ENCODE measurements at places on chromosomes 7 and 10.
A peak's percentile ranks its signal among the peaks of the same experiment; 100 is the strongest.

DNA sequence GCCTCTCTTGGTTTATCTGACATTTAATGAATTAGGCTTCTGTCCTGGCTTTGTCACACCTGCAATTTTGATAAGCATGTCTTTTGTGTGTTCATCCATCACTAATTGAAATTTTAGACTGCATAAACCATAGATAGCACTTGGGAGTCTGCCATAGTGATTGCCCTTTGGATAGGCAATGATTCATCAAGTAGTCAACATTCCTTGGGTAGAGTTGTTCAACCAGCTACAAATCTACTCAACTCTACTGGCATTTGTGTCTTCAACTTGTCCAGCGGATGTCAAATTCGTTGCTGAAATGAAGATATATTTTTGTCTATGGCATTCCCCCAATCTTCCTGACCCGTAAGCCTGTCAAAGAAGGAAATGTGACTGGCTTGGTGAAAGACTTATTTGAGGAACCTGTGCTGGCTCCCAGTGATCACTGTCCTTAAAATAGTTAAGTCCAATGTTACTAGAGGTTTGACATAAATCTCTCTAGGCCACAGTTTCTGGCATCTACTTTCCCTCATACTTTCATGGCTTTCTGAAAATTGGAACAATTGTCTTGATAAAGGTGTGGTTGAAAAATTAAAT, 33.7 kb upstream of the CREB5 start:
- H3K36me3 ChIP-seq = no peaks in the 10 kb centered on the region
- H3K27me3 ChIP-seq = no peaks in the 10 kb centered on the region
- H3K27ac ChIP-seq = no peak overlapping the region
- H3K4me3 ChIP-seq = no peak overlapping the region

GRCh38 chr7:50729962-50730361, 52.7 kb downstream of the GRB10 start:
- no peak overlapping the region for H3K27ac ChIP-seq
- DNase-seq = no peak
- no peaks in the 10 kb centered on the region for H3K36me3 ChIP-seq
- H3K27me3 ChIP-seq = peaks cover 4% of the 10 kb centered on the region
- H3K4me3 ChIP-seq = no peak overlapping the region
- H3K4me1 ChIP-seq = peaks cover 14% of the 10 kb centered on the region

DNA sequence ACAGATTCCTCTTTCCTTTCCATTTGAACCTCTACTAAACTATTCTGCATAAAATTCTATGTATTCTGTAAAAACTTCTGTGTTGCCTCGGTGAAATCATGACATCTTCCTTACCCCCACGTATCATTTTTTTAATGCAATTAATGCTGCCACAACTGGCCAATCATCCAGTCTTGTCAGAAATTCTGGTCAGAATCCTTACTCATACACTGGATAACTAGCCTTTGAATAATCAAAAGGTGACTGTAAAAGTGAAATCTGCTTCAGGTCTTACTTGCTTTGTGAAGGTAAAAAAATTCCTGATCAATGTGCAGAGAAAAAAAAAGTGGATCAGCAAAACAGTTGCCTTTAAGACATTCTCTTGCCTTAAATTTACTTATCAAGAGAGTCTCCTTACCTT, 89.1 kb upstream of the LRRTM3 start:
- H3K4me1 ChIP-seq = no peaks in the 10 kb centered on the region
- no peaks in the 10 kb centered on the region for H3K27me3 ChIP-seq
- no peaks in the 10 kb centered on the region for H3K36me3 ChIP-seq
- no peak overlapping the region for H3K27ac ChIP-seq

- H3K4me3 ChIP-seq = no peak overlapping the region
- peaks cover 22% of the 10 kb centered on the region for H3K4me1 ChIP-seq
- peaks cover 2% of the 10 kb centered on the region for H3K36me3 ChIP-seq
- peaks cover 34% of the 10 kb centered on the region for H3K27me3 ChIP-seq
- no peak for DNase-seq
- H3K27ac ChIP-seq = no peak overlapping the region
Measured at GRCh38 chr10:8336629-8337331, 282.3 kb downstream of the GATA3 start.

- no peak for DNase-seq
- no peaks in the 10 kb centered on the region for H3K27me3 ChIP-seq
- no peak overlapping the region for H3K4me3 ChIP-seq
Measured at GRCh38 chr7:73461782-73462285, 28.3 kb downstream of the FZD9 start.

DNA sequence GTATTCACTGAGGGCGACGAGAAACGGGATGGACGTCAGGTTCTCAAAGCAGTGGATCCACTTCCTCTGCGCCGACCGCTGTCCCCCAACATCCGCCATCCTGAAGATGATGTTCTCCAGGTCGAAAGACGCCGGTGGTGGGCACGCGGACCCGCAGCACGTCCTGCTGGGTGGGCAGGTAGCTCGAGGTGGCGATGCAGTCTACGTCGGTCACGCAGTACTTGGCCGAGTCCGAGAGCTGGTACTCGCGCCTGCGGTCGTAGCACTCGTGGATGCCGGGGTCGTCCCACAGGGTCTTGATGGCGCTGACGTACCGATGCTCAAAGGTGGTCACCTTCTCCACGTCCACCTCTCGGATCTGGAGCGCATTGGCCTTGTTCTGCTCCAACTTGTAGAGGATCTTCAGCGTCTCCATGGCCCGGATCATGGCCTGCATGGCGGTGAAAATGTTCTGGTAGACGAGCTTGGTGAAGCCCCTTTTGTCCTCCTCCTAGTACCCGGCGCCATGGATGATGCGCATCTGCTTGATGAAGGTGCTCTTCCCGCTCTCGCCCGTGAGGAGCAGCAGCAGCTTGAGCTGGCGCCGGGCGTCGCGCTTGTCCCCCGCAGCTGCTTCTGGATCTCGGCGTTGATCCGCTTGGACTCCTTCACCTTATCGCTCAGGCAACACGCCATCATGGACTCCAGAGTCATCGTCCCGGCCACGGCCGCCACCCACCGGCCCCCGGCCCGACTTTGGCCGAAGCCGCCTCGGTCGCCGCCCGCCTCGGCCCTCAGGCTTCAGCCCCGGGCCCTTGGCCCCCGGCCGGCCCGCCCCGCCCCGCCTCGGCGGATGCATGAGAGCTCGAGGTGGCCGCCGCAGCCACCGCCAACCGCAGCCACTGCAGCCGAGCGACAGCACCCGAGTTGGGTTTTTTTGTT, 122.9 kb upstream of the KCTD7 start:
- H3K4me3 ChIP-seq = peak overlapping the region; percentile 48
- peak; percentile 65 for DNase-seq
- no peak overlapping the region for H3K27ac ChIP-seq
- peaks cover 62% of the 10 kb centered on the region for H3K27me3 ChIP-seq

GRCh38 chr7:92808006-92808405, 28.4 kb downstream of the CDK6 start:
- H3K4me1 ChIP-seq = peaks cover 55% of the 10 kb centered on the region
- H3K27me3 ChIP-seq = no peaks in the 10 kb centered on the region
- H3K27ac ChIP-seq = no peak overlapping the region
- no peak overlapping the region for H3K4me3 ChIP-seq
- DNase-seq = no peak

DNA sequence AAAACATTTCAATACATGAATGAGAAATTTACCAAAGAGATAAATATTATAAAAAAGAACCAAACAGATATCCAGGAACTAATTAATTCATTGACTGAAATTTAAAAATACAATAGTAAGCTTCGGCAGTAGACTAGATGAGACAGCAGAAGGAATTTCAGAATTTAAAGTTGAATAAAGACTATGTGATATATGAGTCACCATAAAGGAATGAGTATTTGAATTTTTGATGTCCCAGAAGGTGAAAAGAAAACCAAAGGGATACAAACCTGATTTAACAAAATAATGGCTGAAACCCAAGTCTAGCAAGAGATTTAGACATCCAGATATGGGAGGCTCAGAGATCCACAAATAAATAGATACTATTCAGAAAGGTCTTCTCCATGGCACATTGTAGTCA, 623.9 kb upstream of the FOXK1 start:
- H3K36me3 ChIP-seq = no peaks in the 10 kb centered on the region
- no peaks in the 10 kb centered on the region for H3K27me3 ChIP-seq
- no peak for DNase-seq
- H3K27ac ChIP-seq = no peak overlapping the region
- no peak overlapping the region for H3K4me3 ChIP-seq
- no peaks in the 10 kb centered on the region for H3K4me1 ChIP-seq

GRCh38 chr10:131641231-131641630, 259.6 kb upstream of the PPP2R2D start:
- H3K27ac ChIP-seq = no peak overlapping the region
- no peaks in the 10 kb centered on the region for H3K36me3 ChIP-seq
- H3K27me3 ChIP-seq = no peaks in the 10 kb centered on the region
- DNase-seq = no peak
- H3K4me3 ChIP-seq = no peak overlapping the region
- H3K4me1 ChIP-seq = no peaks in the 10 kb centered on the region

GRCh38 chr7:24871770-24872169, 108.2 kb downstream of the OSBPL3 start:
- H3K4me1 ChIP-seq = peaks cover 10% of the 10 kb centered on the region
- peaks cover 45% of the 10 kb centered on the region for H3K36me3 ChIP-seq
- no peaks in the 10 kb centered on the region for H3K27me3 ChIP-seq
- H3K4me3 ChIP-seq = no peak overlapping the region
- H3K27ac ChIP-seq = no peak overlapping the region
- no peak for DNase-seq

GRCh38 chr10:115706488-115707076, 566.4 kb downstream of the GFRA1 start:
- H3K27me3 ChIP-seq = peaks cover 3% of the 10 kb centered on the region
- DNase-seq = no peak
- H3K27ac ChIP-seq = no peak overlapping the region
- H3K4me1 ChIP-seq = no peaks in the 10 kb centered on the region

DNA sequence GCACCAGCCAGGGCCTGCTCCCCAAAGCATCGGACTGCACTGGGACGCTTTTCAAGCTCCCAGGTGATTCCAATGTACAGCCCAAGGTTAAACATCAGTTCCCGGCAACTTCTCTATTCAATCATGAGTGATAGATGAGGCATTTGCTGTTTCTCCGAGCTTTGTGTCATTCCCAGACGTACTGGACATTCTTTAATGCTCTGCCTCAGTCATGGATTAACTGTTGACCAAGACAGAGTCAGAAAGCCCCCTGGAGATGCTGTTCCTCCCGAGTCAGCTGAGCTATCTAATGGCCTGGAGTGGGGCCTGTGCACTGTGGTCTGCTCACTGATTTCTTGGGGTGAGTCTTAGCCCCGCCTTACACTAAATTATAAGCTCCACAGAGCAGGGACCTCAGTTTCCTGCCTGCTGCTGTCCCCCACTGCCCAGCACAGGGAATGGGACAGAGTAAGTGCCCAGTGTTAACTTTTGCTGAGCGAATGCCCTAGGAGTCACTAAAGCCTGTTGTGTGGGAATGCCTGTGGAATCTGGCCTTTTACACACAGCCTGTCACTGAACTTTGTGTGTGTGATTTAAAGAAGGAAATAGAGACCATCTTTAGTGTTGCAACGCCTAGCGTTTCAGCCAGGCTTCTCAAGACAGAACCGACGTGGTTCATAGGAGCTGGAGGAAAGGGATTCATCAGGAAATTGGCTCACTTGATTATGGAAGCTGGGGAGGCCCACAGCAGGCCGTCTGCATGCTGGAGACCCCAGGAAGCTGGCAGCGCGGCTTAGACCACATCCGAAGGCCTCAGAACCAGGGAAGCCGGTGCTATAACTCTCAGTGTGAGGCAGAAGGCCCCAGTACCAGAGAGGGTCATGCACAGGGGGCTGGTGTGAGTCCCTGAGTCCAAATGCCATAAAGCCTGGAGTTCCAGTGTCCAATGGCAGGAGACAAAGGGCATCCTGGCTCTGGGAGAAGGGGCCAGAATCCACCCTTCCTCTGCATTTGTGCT, 29.3 kb upstream of the RNF32 start:
- peaks cover 3% of the 10 kb centered on the region for H3K36me3 ChIP-seq
- no peak overlapping the region for H3K4me3 ChIP-seq
- H3K27me3 ChIP-seq = peaks cover 91% of the 10 kb centered on the region
- no peak overlapping the region for H3K27ac ChIP-seq
- no peak for DNase-seq

DNA sequence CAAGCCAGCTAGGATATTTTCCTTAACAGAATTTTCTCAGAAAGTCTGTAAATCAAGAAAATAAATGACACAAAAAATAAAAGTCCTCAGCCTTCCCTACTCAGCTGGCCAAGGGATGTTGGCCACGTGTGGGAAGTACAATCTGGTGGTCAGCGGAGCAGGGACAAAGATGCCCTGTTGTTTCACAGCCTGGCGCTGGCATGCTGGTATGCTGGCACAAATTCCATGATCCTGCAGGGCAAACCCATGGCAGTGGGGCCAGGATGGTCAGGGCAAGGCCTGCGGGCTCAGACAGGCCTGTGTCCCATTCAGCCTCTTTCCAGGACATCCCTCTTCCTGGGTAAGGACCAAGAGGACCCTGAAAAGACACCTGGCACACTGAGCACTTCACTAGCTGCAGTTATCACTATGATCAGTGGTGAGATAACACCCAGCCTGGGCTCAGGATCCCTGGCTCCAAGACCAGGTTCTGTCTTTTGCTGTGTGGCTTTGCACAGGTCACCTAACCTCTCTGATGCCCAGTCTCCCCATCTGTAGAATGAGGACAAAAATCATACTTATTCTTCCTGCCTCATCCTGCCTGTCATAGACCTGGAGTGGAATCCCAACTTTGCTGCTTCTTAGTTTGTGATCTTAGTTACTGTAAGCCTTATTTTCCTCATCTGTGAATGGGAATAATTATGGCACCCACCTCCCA, 10.8 kb upstream of the HSPA12A start:
- H3K27me3 ChIP-seq = peaks cover 46% of the 10 kb centered on the region
- no peaks in the 10 kb centered on the region for H3K4me1 ChIP-seq
- no peak for DNase-seq
- no peak overlapping the region for H3K4me3 ChIP-seq

DNA sequence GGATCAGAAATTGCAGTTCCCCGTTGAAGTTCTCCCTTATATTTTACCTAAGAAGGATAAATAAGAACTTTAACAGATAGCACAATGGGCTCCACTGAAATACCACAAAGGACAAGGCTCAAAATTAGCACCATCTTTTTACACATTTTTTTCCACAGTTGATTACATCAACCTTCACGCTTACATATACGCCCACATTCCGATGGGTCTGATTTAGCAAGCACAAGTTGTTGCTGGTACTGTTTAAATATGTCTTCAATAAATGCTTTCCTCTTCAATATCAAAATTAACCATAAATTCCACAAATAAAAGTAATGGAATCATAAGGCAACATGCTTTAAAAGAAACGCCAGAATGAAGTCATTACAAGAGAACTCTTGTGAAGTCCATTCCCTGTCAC, 79.5 kb downstream of the NEBL start:
- no peaks in the 10 kb centered on the region for H3K36me3 ChIP-seq
- no peaks in the 10 kb centered on the region for H3K27me3 ChIP-seq
- H3K4me3 ChIP-seq = no peak overlapping the region
- no peak for DNase-seq
- no peak overlapping the region for H3K27ac ChIP-seq

All from activated naive CD4-positive, alpha-beta T cell treated with anti-CD3 and anti-CD28 coated beads, Interleukin-2, amount 10 ng/mL, durations not matched to agents 7 days and 5 days (primary cell).